Cardiac ventricle fibroblast (primary cell): ENCODE measurements at places on chromosomes 12 and 14. TPM values are rescaled to one million over a fixed set of nuclear protein-coding genes. Genes with fewer than 3 reads are reported as not detected.

KCNA1 gene
- total RNA-seq: under 0.01 and 0.29 TPM in 2 replicates

AQP2 gene
- total RNA-seq: 0.31 TPM in 1 of 2 replicates, not detected in the other

NGB gene
- not detected in 2 replicates for total RNA-seq

LRRC43 gene
- total RNA-seq: 1.2 and 1.8 TPM in 2 replicates

BICDL1 gene
- total RNA-seq: not detected in 2 replicates

FOXG1 gene
- total RNA-seq: 0.05 TPM in 1 of 2 replicates, not detected in the other

ZNF891 gene
- 1.00 and 1.2 TPM in 2 replicates for total RNA-seq

PIK3C2G gene
- total RNA-seq: not detected in 2 replicates

OVCH1 gene
- 0.06 and 0.20 TPM in 2 replicates for total RNA-seq

ATG14 gene
- 9.7 and 10.8 TPM in 2 replicates for total RNA-seq

GALNT9 gene
- 0.59 and 0.81 TPM in 2 replicates for total RNA-seq

SOX5 gene
- 0.81 and 1.6 TPM in 2 replicates for total RNA-seq

CCDC197 gene
- not detected in 2 replicates for total RNA-seq

ARHGAP9 gene
- not detected in 2 replicates for total RNA-seq
